ENCODE measurements at places on chromosomes 5 and 9.

DNA sequence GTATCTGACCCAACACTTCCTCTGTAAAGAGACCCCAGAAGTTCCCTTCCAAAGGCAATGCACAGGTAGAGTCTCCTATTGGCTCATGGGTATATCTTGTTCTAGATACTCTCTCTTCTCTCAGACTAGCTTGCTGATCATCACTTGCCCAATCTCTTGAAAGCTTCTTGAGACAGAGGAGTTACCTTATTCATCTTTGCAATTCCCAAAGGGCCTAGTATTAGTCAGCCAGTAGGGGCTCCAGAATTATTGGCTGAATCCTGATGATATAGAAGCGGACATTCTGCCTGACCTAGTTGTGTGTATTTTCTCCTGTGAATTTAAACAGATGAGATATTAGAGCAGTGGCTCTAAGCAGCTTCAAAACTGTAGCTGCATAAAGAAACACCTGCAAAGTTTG, 304.0 kb upstream of the KLF4 start:
- no peak for DNase-seq

DNA sequence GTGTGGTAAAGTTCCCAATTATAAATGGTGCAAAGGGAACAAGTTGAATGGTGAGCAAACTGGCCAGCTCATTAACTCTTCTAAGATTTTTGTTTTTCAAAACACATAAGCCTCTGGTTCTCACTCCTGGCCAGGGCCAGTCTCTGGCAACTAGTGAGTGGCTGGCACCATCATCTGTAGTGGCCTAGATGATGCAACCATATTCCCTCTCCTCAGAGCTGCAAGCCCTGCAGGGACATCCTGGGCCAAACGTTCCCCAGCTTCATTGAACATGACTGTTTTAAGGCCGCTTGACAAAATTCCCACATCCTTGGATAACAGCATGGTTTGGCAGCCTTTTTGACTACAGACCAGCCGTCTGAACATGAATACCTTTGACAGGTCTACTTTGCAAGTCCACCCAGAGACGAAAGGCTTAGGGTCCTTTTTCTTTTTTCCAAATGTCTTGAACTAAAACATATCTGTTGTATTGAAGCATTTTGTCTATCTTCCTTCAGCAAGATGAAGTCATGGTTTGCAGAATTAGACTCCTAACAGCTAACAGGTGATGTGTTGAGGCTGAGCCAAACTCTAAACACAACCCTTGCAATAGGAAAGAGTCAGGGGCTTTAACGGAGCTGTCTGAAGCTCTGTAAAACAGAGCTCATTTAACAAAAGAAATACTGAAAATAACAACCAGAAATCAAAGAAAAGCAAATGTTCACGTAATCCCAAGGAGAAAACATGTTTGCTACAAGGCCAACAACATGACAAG, 23.8 kb downstream of the MACROH2A1 start:
- no peak for DNase-seq

DNA sequence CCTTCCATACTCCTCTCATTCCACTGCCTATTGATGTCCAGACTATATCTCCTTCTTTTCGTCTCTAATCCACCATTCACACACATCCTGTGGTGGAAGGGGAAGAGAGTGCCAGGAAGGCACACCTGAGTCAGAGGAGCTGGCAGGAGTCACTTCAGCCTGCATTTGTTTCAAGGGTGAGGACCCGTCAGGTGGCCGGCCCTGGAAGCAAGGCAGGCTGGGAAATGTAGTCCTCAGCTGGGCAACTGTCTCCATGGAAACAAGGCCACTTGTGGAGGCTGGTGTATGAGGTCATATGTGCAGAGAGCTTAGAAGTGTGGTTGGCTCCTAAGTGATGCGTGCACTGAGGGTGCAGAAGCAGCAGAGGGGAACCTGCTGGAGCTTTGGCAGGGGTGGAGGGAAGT, 278.4 kb downstream of the NSG2 start:
- DNase-seq = no peak

DNA sequence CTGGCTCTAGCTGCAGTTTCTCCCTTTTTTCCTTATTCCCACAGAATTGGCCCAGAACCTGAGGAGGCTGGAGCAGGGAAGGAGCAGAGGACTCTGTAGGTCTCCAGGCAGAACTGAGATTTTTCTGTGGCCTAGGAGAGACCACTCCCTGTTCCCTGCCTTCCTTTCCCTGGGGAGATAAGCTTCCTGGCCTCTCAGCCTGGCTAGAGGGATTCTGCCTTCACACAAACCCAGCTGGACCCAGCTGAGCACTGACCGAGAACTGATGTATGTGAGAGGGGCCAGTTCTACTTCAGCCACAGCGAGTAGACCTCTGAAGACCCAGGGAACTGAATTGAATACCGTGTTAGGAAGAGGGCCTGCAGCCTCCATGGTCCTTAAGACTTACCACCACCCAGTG, 48.0 kb downstream of the RUSC2 start:
- no peak for DNase-seq

GRCh38 chr5:5969942-5970483, 408.3 kb downstream of the MED10 start:
- DNase-seq = no peak

- no peak for DNase-seq
These were observed 26.7 kb upstream of the AOPEP start for GRCh38 chr9:94699715-94700373.

- no peak for DNase-seq
These were observed 279.4 kb downstream of the FBXL17 start for GRCh38 chr5:108102463-108102862.

- DNase-seq = no peak
These were observed 3.0 kb downstream of the DNAH5 start for GRCh38 chr5:13941468-13941867.

DNA sequence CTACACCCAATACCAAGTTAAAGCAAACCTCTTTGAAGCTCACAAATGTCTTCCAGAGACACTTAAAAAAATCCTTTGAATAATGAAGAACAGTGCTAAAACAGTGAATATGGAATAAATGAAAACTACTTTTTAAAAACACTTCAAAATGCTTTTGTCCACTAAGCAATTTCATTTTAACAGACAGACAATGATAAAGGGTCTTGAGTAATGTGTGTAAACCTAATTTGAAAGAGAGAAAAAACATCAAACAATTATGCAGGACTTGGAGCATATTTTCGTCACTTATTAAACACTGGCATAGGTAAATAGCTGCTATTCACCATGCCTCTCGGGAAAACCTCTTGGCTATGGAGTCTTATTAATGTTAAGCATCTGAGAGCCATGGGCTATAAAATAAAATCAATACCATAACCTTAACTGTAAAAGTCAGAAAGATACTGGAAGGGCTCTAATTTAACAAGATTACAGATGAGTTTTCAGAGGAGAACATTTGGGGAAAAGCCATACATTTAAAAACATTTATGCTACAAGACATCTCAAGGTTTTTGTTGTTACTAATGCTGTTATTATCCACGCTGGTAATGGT, 177.8 kb downstream of the NFIB start:
- no peak for DNase-seq

GRCh38 chr5:1152771-1153282, 41.0 kb upstream of the SLC12A7 start:
- no peak for DNase-seq

Measured in stimulated activated CD4-positive, alpha-beta T cell treated with anti-CD3 and anti-CD28 coated beads, Interleukin-1b, Interleukin-23, amount 100 ng/mL, for 1 hour (primary cell).